CD4-positive, alpha-beta T cell treated with Interleukin-17A for 4 hours (primary cell): ENCODE measurements at places on chromosomes 1 and 21.

GRCh38 chr1:241652012-241652411, at the start of gene WDR64:
WDR64 (plus strand) TSS chr1:241652281; CDS start chr1:241652485, 204 bp downstream.
- no peak for DNase-seq

DNA sequence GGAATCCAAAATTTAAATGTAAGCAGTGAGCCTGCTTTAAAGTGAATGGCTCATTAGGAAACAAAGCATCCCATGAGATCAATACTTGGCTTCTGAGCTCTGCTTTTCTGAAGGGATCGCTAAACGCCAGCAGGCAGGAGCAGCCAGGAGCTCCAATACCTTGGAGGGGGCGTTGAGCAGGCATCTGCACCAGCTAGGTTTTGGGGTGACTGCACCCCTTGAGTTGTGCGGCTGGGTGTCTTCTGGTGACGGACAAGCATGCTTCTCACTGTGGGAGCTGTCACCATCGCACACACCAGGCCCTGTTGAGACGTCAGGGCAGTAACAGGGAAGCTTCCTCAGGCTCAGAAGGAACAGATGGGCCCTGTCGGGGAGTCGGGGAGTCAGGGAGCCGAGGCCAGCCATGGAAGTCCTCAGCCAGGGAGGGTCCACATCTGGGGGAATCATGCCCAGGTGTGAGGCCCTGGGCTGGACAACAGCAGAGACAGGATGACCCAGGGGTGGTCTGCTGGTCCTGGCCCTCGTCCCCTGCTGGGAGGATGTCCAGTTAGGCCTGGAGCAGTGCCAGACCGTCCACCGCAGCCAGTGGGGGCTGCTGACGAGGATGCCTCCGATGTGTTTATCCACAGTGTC, 57.9 kb upstream of the ADARB1 start:
- DNase-seq = no peak

DNA sequence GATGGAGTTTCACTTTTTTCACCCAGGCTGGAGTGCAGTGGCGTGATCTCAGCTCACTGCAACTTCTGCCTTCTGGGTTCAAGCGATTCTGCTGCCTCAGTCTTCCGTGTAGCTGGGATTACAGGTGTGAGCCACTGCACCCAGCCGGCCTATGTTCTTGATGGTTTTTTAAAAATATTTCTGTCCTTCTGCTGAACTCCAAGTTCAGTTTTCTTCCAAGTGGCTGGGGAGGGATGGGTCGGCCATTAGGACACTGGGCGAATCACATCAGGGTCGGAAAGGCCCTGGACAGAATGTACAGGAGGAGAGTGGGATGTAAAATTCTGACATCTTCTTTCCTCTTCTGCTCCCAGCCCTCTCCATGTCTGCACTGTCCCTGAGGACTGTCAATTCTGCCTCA, 289.6 kb downstream of the PTPRU start:
- DNase-seq = no peak

- no peak for DNase-seq
These were observed 4.9 kb upstream of the SHISA4 start for GRCh38 chr1:201883786-201884185.

DNA sequence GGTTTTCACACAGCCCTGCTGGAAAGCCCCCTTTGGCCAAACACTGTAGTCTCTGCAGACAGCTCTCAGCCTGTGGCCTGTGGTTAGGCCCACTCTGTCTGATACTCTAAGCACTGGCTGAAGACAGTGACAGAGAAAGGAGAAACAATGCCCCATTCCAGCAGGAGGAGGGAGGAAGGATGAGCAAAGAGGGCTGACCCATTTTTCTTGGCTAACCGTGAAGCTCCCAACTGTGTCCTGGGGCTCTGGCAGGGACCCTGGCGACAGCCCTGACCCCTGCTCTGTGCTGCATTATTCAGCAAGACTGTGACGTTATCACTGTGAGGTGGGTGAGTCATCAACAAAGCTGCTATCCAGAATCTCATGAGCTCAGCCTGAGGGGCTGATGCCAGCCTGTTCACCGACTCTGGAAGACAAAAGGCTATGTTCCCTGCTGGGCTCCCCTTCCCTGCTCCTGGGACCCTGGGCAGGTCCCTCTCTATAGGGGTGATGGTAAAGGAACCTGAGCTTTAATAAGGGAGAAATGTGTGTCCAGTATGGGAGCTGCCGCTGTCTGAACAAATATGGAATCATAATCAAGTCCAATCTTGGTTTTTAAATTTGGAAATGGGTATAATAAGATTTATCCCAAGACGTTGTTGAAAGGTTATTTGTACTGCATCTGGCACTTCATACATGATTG, 107.0 kb downstream of the RHOU start:
- DNase-seq = no peak

GRCh38 chr1:164058198-164058597, 500.8 kb upstream of the PBX1 start:
- no peak for DNase-seq

DNA sequence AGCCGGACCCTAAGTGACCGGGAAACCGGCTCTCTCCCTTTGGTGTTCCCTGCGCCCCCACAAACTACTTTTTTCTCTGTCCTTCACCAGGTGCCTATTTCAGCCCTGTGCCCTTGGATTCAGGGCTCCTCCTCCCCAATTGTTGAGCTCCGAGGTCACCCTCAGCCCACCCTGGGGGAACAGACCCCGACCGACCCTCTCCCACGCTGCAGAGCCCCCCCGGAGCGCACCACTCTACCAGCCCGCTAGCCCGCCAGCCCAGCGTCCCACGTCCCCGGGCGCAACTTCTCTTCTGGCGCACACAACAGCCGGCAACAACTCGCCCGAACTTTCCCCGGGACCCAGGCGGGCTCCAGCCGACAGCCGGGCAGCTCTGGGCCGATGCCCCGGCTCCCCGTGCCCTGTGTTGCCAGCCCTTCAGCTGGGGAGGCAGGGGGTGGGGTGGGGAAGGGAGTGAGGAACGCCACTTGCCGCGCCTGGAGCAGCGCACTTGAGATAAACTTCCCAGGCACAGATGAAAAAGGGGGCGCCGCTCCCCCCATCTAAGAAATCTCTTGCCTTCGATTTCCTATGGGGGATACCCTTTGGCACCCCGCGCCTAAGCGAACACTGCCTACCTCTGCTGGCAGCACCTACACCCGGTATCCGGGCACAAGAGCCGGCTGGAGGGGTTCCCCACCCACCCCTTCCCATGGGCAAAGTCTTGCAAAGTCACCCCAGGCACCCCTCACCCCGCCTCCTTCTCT, 997 bp downstream of the CASZ1 start:
- DNase-seq = no peak

- DNase-seq = no peak
These were observed 57.9 kb upstream of the HMGB4 start for GRCh38 chr1:33805988-33806387.

DNA sequence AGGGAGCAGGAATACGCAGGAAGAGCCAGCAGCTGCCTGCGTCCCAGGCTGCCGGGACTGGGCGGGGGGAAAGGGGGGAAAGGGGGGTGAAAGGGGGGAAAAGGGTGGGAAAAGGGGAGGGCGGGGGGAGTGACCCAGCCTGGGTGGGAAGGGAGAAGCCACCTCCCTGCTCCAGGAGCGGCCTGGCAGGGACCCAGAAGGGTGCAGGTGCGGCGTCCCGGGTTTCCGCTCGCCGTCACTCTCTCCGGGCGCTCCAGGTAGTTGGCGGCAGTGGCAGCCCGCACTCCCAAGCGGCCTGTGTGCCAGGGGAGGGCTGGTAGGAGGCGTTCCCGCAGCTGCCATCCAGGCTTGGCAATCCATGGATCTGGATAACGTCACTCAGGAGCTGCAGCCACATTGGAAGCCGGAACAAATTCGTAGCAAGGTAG, 141.0 kb upstream of the NGF start:
- no peak for DNase-seq

DNA sequence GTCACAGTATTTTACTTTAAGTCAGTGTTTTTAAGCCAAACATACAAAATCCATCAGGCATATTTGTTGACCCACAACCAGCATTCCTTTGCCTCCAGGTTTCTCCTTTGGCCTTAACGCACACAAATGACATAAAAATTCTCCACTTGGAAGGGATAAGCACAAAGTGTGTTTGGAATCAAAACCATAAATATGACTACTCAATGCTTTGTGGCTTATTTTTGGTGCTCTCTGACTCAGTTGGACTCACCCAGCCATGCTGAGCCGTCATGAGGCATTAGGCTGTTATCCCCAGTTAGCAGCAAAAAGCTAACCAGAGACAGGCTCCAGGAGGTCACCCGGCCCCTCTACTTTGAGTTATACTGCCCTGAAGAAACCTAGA, 948 bp downstream of the PRUNE1 start:
- DNase-seq = no peak

DNA sequence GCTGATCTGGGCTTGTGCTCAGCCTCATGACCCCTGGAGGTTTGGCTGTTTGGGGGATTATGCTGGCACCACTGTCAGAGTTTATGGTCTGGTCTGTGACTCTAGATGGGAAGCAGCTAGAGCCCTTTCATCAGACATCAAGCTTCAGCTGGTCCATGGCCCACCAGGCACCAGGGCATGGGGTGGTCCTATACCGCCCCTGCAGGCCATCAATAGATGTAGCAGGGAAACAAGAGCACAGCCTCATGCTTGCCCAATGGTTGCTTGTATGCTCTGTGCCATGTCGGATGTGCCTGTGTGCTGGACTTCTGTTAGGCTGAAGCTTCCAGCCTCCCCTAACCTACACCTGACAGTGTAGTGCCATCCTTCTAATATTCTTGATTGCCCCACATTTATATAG, 71.1 kb upstream of the CD34 start:
- DNase-seq = no peak

DNA sequence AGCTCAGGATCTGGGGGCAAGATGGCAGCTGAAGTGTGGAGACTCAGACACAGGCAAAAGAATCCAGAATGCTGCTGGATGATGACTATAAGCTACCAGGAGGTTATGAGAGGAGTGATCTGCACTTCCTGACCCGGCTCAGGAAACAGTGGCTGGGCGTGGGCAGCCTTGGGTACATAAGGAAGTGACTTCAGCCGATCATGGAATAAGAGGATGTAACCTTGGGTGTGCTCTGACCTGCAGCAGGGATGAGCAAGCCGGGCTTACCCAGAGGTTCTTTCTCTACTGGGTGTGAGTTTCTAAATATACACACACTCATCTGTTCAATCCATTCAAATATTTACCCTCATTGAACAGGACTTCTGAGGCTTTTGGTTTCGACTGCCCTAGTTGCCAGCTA, 62.7 kb downstream of the CD34 start:
- peak; percentile 49 for DNase-seq

GRCh38 chr1:244639561-244639960, 13.4 kb upstream of the DESI2 start:
- no peak for DNase-seq

DNA sequence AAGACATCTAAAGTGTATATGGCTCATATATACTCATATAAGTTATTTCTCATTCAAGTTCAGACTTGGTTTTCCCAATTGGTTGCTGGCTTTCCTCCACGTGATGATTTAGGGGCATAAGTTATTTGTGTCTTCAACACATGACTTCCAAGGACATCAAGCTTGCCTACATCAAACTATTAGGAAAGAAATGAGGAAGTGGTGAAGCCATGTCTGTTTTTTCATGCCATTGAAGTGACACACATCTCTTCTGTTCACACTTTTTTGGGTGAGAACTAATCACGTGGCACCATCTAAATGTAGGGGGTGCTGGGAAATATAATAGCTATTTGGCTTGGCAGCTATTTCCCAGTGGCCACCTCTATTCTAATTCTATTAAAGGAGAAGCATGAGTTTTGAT, 282.1 kb downstream of the OMA1 start:
- DNase-seq = no peak

DNA sequence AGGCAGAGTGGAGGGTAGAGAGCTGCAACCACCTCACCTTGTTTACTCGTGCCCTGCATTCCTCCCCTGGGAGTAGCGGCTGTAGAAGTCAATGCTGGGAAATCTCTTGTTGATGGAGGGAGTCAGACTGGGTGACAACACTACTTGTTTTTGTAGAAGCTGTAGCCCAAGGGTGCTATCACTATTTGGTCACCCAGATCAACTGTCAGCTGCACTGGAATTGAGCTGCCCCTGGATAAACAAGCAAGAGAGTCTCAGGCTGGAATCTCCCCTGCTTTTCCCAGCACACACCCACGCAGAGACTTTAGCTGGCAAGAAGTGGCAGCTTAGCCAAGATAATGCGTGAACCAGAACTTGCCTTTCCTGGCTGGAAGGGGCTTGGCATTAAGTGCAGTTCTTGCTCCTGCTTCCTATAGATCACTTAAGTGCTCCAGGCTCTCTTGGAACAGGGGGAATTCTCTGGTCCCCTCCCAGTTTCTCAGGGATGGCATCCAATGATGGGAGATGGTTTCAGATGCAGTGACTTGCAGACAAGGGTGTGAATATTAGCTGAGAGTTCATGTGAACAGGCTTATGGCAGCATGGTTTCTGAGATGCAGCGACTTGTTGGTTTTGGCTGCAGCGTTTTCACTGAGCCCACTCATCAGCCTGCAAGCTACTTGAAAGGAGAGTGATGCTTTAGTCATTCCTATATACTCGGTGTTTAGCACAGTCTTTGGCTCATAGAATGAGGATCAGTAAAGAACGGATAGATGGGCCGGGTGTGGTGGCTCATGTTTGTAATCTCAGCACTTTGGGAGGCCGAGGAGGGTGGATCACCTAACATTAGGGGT, 16.8 kb downstream of the ATP2B4 start:
- no peak for DNase-seq

GRCh38 chr1:10709646-10710045, 86.8 kb downstream of the CASZ1 start:
- no peak for DNase-seq

- no peak for DNase-seq
These were observed 9.3 kb upstream of the KLHDC8A start for GRCh38 chr1:205365945-205366463.

- DNase-seq = no peak
These were observed 62.4 kb upstream of the WNT4 start for GRCh38 chr1:22204989-22205913.

GRCh38 chr1:53391982-53392381, 64.1 kb upstream of the LRP8 start:
- no peak for DNase-seq

DNA sequence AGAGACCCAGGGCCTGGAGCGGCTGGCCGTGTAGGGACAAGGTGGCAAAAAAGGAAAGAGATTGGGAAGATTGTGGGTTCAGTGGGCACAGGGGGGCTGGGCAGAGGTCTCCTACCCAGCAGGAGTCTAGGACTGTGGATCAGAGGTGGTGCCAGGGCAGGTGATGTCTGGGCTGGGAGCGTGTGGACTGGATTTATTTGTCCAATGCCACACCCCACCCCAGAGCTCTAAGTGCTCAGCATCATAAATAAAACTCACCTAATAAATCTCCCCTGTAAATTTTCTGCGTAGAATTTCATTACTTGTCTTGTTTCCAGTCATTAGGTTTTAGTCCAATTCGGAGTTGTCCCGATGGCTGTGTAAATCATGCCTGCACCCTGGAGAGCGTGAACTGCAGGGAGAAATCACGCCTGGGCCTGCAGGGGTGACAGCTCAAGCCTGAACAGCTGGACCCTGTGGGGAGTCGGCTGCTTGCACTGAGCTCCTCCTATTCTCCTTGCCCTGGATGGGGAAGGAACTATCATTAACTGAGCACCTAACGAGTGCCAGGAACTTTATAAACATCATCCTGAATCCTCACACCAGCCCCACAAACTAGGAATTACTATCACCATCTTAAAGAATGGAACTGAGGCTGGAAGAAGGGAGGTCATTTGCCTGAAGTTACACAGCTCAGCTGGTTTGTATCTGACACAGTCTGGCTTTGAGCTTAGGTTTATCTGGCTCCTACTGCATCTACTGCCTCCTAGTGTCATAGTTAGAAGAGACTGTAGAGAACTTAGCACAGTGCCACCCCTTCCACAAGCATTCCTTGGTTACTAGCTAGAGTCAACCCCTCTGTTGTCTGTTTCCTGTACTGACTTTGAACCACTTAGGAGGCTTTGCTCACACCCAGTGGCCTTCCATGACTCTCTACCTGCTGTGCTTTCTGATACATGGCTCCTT, 25.0 kb upstream of the POU3F1 start:
- DNase-seq = no peak
